Progenitor cell of endocrine pancreas (in vitro differentiated cells): ENCODE measurements at places on chromosomes 12 and 14.
A peak's percentile ranks its signal among the peaks of the same experiment; 100 is the strongest.

DNA sequence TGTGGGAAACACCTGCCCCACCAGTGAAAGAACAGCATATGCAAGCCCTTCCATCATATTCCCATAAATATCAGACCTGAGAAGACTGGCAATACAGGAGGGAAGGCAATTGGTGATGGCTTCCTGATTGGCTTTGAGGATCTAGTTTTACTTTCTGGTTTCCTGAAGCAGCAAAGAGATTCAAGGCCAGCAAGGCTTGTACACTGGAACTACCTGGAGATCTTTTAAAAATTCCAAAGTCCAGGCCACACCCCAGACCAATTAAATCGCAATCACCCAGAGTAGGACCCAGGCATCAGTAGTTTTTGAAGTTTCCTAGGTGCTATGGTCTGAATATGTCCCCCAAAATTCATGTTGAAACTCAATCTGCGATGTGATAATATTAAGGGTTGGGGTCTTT lies 2.9 kb upstream of the TEP1 start:
- no peak for DNase-seq
- no peaks in the 10 kb centered on the region for H3K36me3 ChIP-seq
- no peak overlapping the region for H3K27ac ChIP-seq
- peaks cover 41% of the 10 kb centered on the region for H3K4me1 ChIP-seq

DNA sequence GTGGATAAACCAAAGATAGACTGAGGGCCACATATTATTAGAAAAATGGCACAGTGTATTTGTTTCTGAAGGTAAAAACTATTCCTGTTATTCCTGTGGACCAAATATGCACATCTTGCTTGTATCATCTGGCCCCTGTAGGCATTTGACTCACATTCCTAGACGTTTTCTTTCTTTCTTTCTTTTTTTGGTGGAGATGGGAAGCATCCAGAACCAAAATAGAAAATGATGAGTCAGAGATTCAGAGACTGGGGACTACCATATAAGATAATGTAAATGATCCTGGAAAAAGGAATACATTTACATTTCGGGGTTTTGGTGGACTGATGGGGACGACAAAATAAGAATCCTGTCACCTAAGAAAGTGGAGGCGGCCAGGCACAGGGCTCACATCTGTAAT lies 24.2 kb downstream of the TRIM9 start:
- no peak overlapping the region for H3K4me3 ChIP-seq
- no peaks in the 10 kb centered on the region for H3K4me1 ChIP-seq
- H3K36me3 ChIP-seq, result no peaks in the 10 kb centered on the region
- H3K27ac ChIP-seq, result no peak overlapping the region
- H3K27me3 ChIP-seq, result no peaks in the 10 kb centered on the region

DNA sequence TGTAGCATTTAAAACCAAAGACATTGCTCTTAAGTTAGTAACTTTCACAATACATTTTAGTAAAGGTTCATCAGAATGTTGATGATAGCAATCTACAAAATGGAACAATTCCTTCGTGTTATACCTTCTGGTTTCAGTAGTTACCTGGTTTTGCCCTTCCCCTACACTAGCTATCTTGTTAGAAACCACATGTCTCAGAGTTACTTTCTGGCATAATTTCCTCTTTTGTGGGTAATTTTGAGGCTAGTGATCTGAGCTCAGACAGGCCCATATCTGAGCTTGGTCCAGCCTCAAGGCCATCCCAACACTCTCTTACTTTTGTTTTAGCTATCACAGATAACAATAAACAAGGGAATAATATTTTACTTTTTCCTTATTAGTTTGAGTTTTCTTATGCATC lies 196.9 kb downstream of the KITLG start:
- no peaks in the 10 kb centered on the region for H3K4me1 ChIP-seq
- H3K36me3 ChIP-seq, result no peaks in the 10 kb centered on the region
- no peak for DNase-seq
- no peak overlapping the region for H3K4me3 ChIP-seq
- H3K27me3 ChIP-seq, result no peaks in the 10 kb centered on the region
- no peak overlapping the region for H3K27ac ChIP-seq

- H3K4me3 ChIP-seq, result no peak overlapping the region
- no peak for DNase-seq
- peaks cover 17% of the 10 kb centered on the region for H3K4me1 ChIP-seq
- peak overlapping the region; percentile 76 for H3K27ac ChIP-seq
- H3K36me3 ChIP-seq, result peaks cover 5% of the 10 kb centered on the region
Measured at GRCh38 chr12:31756977-31757420, 28.2 kb upstream of the AMN1 start.

DNA sequence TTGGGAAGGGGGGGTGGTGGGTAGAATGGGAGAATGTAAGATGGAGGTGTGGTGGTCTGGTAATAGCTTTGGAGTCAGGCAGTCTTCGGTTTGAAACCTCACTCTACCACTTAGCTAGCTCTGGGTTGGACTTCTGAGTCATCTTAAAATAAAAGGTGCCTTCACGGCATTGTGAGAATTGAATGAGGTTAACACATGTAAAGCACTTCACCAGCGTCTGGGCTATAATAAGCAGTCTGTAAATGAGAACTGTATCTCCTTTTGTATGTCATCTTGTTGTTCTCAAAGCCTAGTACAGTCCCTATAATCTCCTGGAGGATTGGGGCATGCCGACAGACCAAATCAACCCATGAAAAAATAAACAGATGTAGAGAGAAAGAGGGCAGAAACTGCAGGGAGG lies 11.2 kb downstream of the C2CD5 start:
- H3K27me3 ChIP-seq, result no peaks in the 10 kb centered on the region
- no peak overlapping the region for H3K4me3 ChIP-seq

- DNase-seq, result no peak
- H3K36me3 ChIP-seq, result no peaks in the 10 kb centered on the region
- H3K27ac ChIP-seq, result no peak overlapping the region
- no peaks in the 10 kb centered on the region for H3K4me1 ChIP-seq
- no peak overlapping the region for H3K4me3 ChIP-seq
- no peaks in the 10 kb centered on the region for H3K27me3 ChIP-seq
Measured at GRCh38 chr14:96816281-96816680, 19.1 kb downstream of the VRK1 start.

GRCh38 chr14:35600253-35600652 lies 66.3 kb downstream of the INSM2 start:
- H3K4me3 ChIP-seq, result no peak overlapping the region
- no peaks in the 10 kb centered on the region for H3K27me3 ChIP-seq
- peaks cover 36% of the 10 kb centered on the region for H3K36me3 ChIP-seq
